ENCODE measurements at places on chromosomes 12 and 14. TPM values are rescaled to one million over a fixed set of nuclear protein-coding genes. Genes with fewer than 3 reads are reported as not detected.

- no peak for DNase-seq
- H3K27me3 ChIP-seq: no peaks in the 10 kb centered on the region
- H3K4me1 ChIP-seq: no peaks in the 10 kb centered on the region
- no peak overlapping the region for H3K4me3 ChIP-seq
- peaks cover 3% of the 10 kb centered on the region for H3K36me3 ChIP-seq
These were observed 78.2 kb downstream of the IPO8 start for GRCh38 chr12:30617346-30618016.

- H3K4me3 ChIP-seq: no peak overlapping the region
- H3K36me3 ChIP-seq: peaks cover 15% of the 10 kb centered on the region
- H3K27ac ChIP-seq: no peak overlapping the region
- peaks cover 18% of the 10 kb centered on the region for H3K4me1 ChIP-seq
These were observed 285.9 kb downstream of the TMTC2 start for GRCh38 chr12:82972624-82973023.

- H3K4me1 ChIP-seq: peaks cover 40% of the 10 kb centered on the region
- no peak for DNase-seq
- peak overlapping the region; percentile 73 for H3K4me3 ChIP-seq
- H3K27ac ChIP-seq: peak overlapping the region; percentile 86
These were observed 23.7 kb downstream of the NCOR2 start for GRCh38 chr12:124543590-124544310.

DNA sequence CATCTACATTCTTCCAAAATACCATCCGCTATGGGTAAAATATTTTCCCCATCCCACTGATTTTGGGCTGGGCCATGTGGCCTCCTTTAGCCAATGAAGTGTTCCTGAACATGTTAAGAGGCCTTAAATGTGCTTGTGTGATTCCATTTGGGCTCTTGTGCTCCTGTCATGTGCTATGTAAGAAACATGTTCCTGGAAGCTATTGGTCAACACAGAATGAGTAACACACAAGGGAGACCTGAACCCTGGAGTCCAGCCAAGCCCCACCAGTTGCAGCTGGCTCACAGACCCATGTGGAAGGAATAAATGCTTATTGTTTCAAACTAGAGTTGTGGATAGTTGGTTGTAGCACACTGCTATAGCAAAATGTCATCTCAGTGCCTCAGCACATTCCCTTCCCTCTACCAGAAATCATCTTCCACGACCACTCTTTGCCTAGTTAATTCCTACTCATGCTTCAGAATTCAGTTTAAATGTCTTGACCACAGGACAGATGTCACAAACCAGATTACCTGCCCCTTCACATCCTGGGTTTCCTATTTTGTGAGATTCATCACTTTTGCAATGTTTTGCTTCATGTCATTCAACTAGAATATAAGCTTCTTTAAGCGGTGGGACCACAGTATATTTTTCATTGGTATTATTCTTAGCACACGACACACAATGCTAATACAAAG lies 217.3 kb upstream of the EEA1 start:
- H3K27me3 ChIP-seq: no peaks in the 10 kb centered on the region
- H3K4me3 ChIP-seq: no peak overlapping the region
- H3K4me1 ChIP-seq: peaks cover 31% of the 10 kb centered on the region
- no peaks in the 10 kb centered on the region for H3K36me3 ChIP-seq

DNA sequence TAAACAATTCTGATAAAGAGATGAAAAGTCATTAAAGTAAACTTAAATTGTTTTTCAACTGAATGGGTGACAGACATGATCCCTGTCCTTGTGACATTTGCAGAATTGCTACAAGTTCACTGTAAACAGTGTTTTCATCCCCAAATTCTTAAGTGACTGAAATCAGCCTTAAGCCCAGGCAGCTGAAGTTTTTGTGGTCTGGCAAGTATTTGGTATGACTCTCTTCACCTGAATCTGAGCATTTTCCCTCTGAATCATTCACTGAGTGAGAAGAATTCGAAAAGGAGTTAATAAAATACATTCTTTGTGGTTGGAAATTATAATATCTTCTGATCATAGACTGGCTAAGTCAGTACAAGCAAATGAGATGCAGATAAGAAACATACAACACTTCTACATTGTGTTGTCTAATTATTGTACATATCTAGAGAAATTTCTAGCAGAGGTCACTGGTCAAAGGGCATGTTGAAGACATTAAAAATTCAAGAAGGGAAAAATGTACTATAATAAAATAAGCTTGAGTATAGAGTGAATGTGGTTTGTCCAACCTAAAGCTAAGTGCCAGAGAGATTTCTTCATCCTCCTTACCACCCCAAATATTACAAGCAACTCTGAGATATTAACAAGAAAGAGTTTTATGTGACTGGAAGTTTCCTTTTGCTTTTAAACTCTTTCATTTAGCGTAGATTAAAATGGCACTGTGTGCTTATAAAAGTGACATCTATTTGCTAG lies 177.8 kb upstream of the DIO2 start:
- no peaks in the 10 kb centered on the region for H3K36me3 ChIP-seq
- H3K4me1 ChIP-seq: peaks cover 2% of the 10 kb centered on the region
- H3K27me3 ChIP-seq: no peaks in the 10 kb centered on the region
- no peak for DNase-seq
- H3K4me3 ChIP-seq: no peak overlapping the region

DNA sequence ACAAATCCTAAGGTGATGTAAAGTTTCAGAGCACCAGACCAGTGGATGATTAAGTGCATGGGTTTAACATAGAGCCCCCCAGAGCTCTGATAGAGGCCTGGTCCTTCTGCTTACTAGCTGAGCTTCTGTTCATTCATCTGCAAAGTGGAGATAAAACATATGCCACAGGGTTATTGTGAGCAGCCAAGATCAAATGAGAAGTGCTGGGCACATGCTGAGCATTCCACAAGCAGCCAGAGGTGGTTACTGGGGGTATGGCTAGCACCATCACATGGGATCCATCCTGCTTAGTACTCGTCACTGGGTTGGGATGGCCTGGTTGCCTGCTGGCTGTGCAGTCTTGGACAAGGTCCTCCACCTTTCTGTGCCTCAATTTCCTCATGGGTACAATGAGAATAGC lies 18.0 kb upstream of the SMUG1 start:
- no peak overlapping the region for H3K27ac ChIP-seq
- DNase-seq: no peak
- no peaks in the 10 kb centered on the region for H3K36me3 ChIP-seq
- H3K27me3 ChIP-seq: peaks cover 53% of the 10 kb centered on the region

- no peaks in the 10 kb centered on the region for H3K36me3 ChIP-seq
- H3K27ac ChIP-seq: peak overlapping the region; percentile 8
- no peak overlapping the region for H3K4me3 ChIP-seq
- H3K27me3 ChIP-seq: no peaks in the 10 kb centered on the region
These were observed 201.9 kb upstream of the DIO3 start for GRCh38 chr14:101359221-101360053.

DNA sequence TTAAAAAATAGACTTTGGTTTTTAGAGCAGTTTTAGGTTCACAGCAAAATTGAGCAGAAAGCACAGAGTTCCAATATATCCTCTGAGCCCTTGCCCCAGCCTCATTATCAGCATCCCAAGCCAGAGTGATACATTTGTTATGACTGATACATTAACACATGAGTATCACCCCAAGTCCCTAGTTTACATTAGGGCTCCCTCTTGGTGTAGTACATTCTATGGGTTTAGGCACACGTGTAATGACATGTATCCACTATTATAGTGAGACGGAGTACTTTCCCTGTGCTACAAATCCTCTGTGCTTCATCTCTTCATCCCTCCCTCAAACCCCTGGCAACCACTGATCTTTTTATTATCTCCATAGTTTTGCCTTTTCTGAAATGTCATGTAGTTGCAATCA lies 22.5 kb upstream of the GSG1 start:
- H3K27me3 ChIP-seq: peaks cover 4% of the 10 kb centered on the region
- no peak overlapping the region for H3K4me3 ChIP-seq
- DNase-seq: no peak
- H3K4me1 ChIP-seq: peaks cover 18% of the 10 kb centered on the region

DNA sequence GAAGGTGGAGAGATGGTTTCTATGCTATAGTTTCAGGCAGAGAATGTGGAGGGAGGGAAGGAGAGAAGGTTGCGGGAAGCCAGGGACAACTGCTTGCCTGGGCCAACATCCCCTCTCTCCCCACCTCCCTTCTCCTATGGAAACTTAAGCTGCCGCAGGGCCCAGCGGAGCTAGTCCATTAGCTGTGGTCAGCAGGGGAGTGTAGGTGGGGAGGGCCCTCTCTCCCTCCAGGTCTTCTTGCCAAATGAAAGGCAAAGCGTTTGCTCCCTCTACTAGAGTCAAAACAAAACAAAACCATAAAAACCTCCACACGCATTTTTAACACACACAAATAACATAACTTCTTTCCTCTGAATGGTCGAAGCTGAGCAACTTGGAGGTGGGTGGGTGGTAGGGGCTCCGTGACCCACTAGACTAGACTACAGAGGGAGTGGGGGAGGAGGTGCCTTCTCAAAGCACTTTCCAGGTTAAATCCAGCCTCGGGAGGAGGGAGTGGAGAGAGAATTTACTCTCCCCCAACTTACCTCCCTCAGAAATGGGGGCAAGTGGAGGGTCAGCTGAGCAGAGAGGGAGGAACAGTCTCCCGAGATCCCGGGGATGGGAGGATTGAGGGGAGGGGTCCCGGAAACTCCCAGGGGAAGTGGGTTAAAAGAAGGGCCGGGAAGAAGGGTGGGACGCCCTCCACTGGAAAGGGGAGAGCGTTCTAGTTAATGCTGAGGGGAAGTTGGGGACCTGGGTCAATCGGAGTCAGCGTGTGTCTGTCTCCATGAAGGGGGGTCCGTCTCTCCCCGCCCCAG lies 4.6 kb upstream of the CACNB3 start:
- peaks cover 35% of the 10 kb centered on the region for H3K4me1 ChIP-seq
- no peak for DNase-seq
- H3K4me3 ChIP-seq: peak overlapping the region; percentile 98
- H3K36me3 ChIP-seq: no peaks in the 10 kb centered on the region
- no peaks in the 10 kb centered on the region for H3K27me3 ChIP-seq

- DNase-seq: no peak
- H3K4me3 ChIP-seq: no peak overlapping the region
- H3K4me1 ChIP-seq: no peaks in the 10 kb centered on the region
- H3K36me3 ChIP-seq: no peaks in the 10 kb centered on the region
These were observed 45.8 kb downstream of the HSD17B6 start for GRCh38 chr12:56808954-56809353.

The MGAT2 gene
- total RNA-seq: 25.6 TPM

The MANSC1 gene
- total RNA-seq: 16.8 TPM

The HAL gene
- total RNA-seq: 3.8 TPM

The ANKS1B gene
- total RNA-seq: 7.6 TPM

The AHNAK2 gene
- 2.0 TPM for total RNA-seq

The PLD4 gene
- 0.17 TPM for total RNA-seq
